ENCODE measurements at places on chromosomes 12 and 14. TPM values are rescaled to one million over a fixed set of nuclear protein-coding genes. Genes with fewer than 3 reads are reported as not detected.

KTN1 gene
- polyA plus RNA-seq = 63.1 TPM

YBX3 gene
- polyA plus RNA-seq = 399 TPM

PLEKHD1 gene
- polyA plus RNA-seq = 0.05 TPM

KRT78 gene
- polyA plus RNA-seq = 1,998 TPM

ARHGEF40 gene
- polyA plus RNA-seq = 3.0 TPM

RPL10L gene
- not detected for polyA plus RNA-seq

POTEG gene
- not detected for polyA plus RNA-seq

OR11H6 gene
- not detected for polyA plus RNA-seq

DCN gene
- polyA plus RNA-seq = 152 TPM

SERPINA9 gene
- polyA plus RNA-seq = not detected

RNASE2 gene
- 0.46 TPM for polyA plus RNA-seq

ADCY4 gene
- 23.3 TPM for polyA plus RNA-seq

TMEM52B gene
- 0.04 TPM for polyA plus RNA-seq

ACSM4 gene
- not detected for polyA plus RNA-seq

IGF1 gene
- 0.56 TPM for polyA plus RNA-seq

PMCH gene
- polyA plus RNA-seq = not detected

PIWIL1 gene
- not detected for polyA plus RNA-seq

KRT71 gene
- not detected for polyA plus RNA-seq

PPP4R4 gene
- polyA plus RNA-seq = 0.09 TPM

RAD9B gene
- polyA plus RNA-seq = 0.20 TPM

PSMC6 gene
- polyA plus RNA-seq = 77.5 TPM

ITPK1 gene
- polyA plus RNA-seq = 22.4 TPM

NOPCHAP1 gene
- polyA plus RNA-seq = 8.2 TPM

ATXN3 gene
- polyA plus RNA-seq = 12.7 TPM

KCNH3 gene
- 0.07 TPM for polyA plus RNA-seq

NOS1 gene
- 0.32 TPM for polyA plus RNA-seq

IFT43 gene
- 27.7 TPM for polyA plus RNA-seq

CD163L1 gene
- polyA plus RNA-seq = 0.39 TPM

CCNK gene
- polyA plus RNA-seq = 12.4 TPM

LRP1 gene
- polyA plus RNA-seq = 29.6 TPM

OAS2 gene
- polyA plus RNA-seq = 6.6 TPM

SYT1 gene
- 0.09 TPM for polyA plus RNA-seq

NRXN3 gene
- 2.2 TPM for polyA plus RNA-seq

ERP27 gene
- polyA plus RNA-seq = 0.16 TPM

MTHFD1 gene
- polyA plus RNA-seq = 34.9 TPM

NAV3 gene
- 0.19 TPM for polyA plus RNA-seq

NID2 gene
- polyA plus RNA-seq = 2.9 TPM

PTGDR gene
- 0.08 TPM for polyA plus RNA-seq

KCNJ8 gene
- 2.8 TPM for polyA plus RNA-seq

GPR84 gene
- 0.29 TPM for polyA plus RNA-seq

HOXC9 gene
- polyA plus RNA-seq = 0.51 TPM

DICER1 gene
- polyA plus RNA-seq = 9.2 TPM

TMEM229B gene
- 0.28 TPM for polyA plus RNA-seq

IGFBP6 gene
- polyA plus RNA-seq = 40.8 TPM

USP15 gene
- polyA plus RNA-seq = 33.9 TPM

SERPINA6 gene
- 0.04 TPM for polyA plus RNA-seq

TRMT61A gene
- polyA plus RNA-seq = 11.5 TPM

ABCD4 gene
- polyA plus RNA-seq = 38.4 TPM

SOX5 gene
- 0.33 TPM for polyA plus RNA-seq

DACT1 gene
- polyA plus RNA-seq = 0.14 TPM

ALKBH1 gene
- 5.8 TPM for polyA plus RNA-seq
